ENCODE measurements at places on chromosomes 1 and 21.

GRCh38 chr1:176896216-176896615 lies 268.3 kb downstream of the ASTN1 start:
- DNase-seq = no peak

- DNase-seq = no peak
These were observed 29.0 kb downstream of the XCL1 start for GRCh38 chr1:168605443-168605842.

- no peak for DNase-seq
These were observed 9.0 kb downstream of the ATP8B2 start for GRCh38 chr1:154334079-154335024.

DNA sequence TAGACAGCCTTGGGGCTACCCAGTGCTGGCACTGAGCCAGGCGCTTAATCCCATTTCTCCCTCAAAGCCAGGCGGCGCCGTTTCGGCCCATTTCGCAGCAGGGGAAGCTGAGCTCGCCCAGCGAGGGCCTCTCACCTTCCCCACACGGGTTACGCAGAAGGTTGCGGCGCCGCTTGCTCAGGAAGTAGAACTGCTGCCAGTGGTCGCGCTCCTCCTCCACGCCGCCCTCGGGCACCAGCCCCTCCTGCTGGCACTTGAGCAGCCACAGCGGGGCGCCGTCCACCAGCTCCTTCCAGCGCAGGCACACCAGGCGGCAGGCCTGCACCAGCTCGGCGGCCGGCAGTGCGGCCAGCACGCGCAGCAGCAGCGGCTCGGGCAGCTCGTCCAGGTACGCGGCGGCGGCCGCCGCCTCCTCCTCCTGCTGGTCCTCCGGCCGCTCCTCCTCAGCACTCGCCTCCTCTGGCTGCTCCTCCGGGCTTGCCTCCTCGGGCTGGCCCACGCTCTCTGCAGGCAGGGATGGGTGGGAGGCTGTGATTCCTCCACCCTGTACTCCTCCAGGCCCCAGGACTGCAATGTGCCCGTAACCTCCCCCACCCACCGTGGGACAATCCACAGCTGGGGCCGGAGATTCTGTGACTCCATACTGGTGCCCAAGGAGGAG lies 3.8 kb downstream of the FBXO2 start:
- DNase-seq = peak; percentile 87

GRCh38 chr1:24541711-24542346 lies 14.1 kb upstream of the NCMAP start:
- DNase-seq = no peak

- DNase-seq = peak; percentile 11
These were observed 121.6 kb downstream of the GLIS1 start for GRCh38 chr1:53617382-53617781.

- no peak for DNase-seq
These were observed 58.0 kb downstream of the MATN1 start for GRCh38 chr1:30665216-30666010.

DNA sequence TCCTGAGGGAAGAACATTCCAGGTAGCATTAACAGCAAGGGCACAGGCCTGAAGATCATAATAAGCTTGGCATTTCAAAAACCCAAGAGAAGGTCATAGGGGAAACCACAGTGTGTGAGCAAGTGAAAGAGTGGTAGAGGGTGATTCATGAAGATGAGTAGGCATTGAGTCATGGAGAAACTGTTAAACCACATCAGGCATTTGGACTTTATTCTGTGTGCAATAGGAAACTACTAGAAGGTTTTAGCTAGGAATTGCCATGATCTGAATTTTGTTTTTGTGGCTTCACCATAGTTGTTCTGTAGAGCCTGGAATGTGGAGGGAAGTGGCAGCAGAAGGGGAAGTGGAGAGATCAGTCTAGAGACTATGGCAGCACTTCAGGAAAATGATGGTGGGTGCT lies 359.0 kb upstream of the PTBP2 start:
- no peak for DNase-seq

DNA sequence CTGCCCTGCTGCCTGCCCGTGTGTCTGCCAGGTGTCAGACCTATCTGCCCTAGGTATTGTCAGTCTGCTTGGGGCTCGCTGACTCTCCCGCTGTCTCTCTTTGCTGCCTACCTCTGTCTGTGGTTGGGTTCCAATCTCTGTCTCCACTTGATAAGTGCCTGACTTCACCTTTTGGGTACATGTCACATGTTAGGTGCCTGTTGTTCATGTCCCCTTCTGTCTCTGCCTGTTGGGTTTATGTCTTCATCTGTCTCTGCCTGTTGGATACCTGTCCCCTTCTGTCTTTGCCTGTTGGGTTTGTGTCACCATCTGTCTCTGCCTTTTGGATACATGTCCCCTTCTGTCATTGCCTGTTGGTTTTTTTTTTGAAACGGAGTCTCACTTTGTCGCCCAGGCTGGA lies 14.6 kb downstream of the RPS6KA1 start:
- no peak for DNase-seq

DNA sequence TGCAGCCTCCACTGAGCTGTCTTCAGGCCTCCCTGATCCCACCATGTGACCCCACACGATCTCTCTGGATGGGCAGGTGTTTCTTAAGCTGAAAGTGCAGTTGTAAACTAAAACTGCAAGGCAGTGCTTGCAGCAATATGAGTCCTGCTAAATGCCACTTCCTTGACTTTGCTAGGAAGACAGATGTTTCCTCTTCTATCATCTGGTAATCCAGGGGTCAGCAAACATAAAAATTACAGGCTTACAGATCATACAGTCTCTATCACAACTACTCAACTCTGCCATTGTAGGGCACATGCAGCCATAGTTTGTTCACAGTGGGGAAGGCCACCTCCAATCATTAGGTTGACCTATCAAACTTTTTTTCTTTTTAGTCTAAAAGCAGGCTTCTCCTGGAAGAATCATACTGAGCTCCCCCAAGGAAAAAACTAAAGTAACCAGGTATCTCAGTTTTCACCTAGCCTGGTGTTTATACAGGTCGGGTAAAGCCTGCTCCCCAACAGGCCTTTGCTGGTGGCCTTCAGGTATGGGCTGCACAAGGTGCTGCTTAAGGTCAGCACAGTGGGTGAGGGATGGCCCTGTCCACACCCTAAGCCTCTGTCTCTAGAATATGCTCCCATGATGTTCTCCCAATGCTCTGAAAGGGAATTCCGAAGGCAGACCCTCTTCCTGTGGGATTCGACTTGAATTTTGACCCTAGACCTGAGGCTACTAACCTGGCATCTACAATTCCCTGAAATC lies 10.8 kb downstream of the ABCA4 start:
- DNase-seq = no peak

- no peak for DNase-seq
These were observed 19.2 kb downstream of the PKP1 start for GRCh38 chr1:201302163-201303152.

GRCh38 chr21:41249476-41249875 lies 67.1 kb upstream of the FAM3B start:
- DNase-seq = no peak

- no peak for DNase-seq
These were observed 39.6 kb upstream of the C21orf91 start for GRCh38 chr21:17858747-17859146.

DNA sequence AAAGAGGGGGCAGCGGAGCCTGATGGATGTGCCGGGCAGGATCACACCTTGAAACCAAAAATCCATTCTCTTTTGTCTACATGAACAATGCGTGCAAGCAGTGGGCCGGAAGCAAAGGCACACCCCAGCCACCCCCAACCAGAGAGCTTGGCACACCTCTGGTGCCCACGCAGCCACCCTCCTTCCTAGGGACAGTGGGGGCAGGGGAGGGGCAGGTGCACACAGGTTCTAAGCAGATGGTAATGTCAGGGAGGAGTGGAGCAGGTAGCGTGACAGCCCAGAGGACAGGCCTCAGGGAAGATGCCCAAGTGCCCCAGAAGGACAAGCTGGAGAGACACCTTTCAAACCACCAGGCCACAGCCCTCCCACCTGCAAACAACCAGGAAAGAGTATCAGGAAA lies 36.5 kb downstream of the SYF2 start:
- no peak for DNase-seq

DNA sequence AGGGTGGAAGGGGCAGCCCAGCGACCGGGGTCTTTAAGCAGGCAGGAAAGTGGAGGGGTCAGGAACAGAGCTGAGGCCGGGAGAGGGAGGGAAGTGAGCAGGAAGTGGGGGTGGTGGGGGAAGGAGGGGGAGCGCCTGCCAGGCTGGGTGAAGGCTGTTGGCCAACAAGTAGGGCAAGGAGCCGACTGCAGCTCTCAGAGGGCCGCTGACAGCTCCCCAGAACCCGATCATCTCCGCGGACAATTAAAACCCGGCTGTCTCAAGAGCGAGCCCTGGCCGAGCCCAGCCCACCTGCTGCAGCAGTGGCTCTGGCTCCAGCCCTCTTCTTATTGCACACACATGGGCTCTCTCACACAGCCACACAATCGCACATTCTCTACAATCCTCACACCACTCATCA lies 51.6 kb downstream of the GRIK3 start:
- DNase-seq = no peak

GRCh38 chr1:182635871-182636270 lies 31.7 kb upstream of the RGS16 start:
- DNase-seq = no peak
